ENCODE measurements at places on chromosomes 2 and 18.

DNA sequence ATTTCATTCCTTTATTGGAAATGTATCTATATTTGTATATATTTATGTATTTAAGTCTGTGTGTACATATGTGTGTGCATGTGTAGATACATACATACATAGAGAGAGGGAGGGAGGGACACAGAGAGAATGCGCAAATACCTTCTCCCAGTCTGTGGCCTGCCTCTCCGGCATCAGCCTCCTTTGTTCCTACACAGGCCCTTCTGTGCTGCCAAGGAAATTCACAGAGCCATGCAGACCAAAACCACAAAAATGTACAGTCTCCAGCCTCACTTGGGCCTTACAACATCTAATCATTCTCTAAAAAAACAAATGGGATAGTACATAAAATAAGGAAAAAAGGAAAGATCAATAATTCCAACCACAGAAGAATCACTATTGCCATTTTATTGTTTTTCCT is 8.8 kb upstream of the CRACDL start:
- DNase-seq = no peak

GRCh38 chr2:158993721-158994587 is 25.5 kb downstream of the TANC1 start:
- no peak for DNase-seq

GRCh38 chr2:181887045-181887444 is 4.5 kb upstream of the ITPRID2 start:
- no peak for DNase-seq

GRCh38 chr2:133484784-133485183 is 83.5 kb downstream of the NCKAP5 start:
- no peak for DNase-seq

DNA sequence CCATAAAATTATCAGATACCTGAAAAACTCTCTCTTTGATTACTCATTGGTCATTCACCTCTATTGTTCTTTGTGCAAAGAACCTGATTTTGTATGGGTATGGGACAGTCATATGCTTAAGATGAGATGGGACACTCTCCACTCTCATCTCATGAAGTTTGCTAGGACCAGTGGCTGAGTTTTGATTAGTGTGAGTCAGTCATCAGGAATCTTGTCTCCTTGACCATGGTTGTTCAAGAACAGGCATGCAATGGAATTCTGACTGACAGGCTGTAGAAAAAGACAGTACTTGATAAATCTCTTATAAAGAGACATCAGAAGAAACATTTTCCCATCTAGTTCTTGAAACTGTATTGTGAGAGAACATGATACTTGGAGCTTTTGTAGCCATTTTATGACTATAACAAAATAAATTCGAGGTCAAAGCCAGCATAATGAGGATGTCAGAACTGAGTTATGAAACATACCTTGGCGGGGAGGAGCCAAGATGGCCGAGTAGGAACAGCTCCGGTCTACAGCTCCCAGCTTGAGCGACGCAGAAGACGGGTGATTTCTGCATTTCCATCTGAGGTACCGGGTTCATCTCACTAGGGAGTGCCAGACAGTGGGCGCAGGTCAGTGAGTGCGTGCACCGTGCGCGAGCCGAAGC is 367.0 kb downstream of the NR4A2 start:
- no peak for DNase-seq

DNA sequence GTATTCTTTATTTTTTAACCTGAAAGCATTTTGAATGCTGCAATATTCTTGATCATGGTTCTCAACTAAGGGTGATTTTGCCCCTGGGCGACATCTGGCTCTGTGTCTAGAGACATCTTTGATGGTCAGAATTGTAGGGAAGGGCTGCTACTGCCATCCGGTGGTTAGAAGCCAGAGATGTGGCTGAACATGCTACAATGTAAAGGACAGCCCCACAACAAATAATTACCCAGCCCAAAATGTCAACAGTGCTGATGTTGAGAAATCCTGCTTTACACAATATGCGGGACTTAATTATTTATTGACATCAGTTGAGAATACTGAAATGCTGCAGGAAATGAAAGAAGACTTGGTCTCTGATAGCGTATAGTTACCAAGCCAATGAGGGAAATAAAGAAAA is 37.5 kb upstream of the SERPINB2 start:
- no peak for DNase-seq

DNA sequence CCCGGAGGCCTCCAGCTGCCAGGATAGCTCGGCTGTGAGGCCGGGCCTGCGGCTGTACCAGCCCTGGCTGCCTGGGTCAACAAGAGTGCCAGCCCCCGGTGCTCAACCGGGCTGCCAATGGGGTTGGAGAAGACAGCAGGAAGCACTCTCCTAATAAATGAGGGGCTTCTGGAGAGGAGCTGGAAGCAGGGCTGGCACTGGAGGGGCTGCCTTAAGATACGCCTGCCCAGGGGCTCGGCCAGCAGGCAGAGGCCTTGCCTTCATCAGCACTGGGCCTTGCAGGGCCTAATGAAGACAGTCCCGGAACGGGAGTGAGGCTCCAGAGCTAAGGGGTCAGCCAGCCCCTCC is 73.6 kb downstream of the TEX51 start:
- no peak for DNase-seq

DNA sequence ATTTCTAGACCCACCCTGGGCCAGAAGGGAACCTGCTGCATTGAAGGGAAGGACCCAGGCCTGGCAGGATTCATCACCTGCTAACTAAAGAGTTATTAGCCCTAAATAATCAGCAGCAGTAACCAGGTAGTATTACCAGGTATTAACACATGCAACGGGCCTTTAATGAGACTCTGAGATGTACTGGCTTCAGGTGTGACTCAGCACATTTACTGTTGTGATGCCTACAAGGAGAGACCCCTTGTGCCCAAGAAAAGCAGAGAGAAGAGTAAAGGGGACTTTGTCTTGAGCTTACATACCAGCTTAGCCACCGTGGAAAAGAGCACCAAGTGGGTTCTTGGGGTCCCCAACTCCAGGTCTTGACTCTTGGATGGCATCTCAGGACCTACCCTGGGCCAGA is 243.1 kb upstream of the SLC39A10 start:
- no peak for DNase-seq

DNA sequence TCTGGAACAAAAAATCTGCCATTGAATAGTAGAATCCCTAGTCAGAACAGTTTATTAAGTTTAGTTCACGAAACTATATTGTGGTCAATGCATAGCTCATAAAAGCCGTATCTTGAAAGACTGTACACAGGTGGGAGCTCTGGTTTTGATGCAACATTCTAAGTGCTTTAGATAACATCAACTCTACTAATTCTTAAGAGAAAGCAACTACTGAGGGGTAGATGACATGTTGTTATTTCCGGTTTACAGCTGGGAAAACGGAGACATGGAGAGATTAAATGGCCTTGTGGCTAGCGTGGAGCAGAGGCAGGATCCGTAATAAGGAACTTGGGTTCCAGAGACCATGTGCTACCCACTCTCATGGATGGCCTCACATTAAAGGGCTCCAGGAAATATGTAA is 4.2 kb upstream of the ITGA6 start:
- no peak for DNase-seq

DNA sequence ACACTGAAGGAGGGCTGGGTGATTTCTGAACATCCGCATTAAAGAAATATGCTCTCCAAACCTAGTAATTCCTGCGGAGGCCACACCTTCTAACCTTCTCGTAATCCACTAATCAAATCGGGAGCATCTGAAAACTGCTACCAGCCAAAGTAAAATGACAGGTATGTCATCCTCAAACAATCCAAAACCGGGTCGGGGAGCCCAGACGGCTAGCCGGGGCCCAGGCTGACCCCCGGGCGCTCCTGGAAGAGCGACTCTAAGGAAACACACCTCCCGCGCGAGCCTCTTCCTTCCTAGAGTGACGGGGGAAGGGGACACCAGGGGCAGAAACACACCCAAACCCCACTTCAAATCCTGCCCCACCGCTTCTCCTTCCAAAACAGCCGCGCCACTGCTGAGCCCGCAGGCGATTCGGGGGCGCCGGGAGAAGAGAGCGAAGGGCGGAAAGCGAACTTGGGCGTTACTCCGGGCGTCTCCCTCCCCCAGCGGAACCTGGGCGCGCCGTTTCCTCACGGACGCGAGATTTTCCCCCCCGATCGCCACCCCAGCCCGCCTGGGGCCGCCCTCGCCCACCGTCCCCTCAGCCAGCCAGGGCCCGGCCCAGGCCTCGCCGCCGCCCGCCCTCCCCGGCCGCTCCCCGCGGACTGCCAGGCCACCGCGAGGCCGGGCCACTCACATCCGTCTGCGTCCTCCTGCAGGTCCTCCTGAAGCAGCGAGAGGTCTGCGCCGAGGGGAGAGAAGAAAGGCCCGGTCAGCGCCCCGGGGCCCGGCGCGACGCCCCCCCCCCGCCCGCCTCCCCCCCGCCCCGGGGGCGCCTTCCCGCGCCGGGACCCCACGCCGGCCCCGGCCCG is 584 bp downstream of the PPP4R1 start:
- peak; percentile 0 for DNase-seq

GRCh38 chr18:54247511-54248175 is 21.7 kb upstream of the POLI start:
- DNase-seq = no peak

DNA sequence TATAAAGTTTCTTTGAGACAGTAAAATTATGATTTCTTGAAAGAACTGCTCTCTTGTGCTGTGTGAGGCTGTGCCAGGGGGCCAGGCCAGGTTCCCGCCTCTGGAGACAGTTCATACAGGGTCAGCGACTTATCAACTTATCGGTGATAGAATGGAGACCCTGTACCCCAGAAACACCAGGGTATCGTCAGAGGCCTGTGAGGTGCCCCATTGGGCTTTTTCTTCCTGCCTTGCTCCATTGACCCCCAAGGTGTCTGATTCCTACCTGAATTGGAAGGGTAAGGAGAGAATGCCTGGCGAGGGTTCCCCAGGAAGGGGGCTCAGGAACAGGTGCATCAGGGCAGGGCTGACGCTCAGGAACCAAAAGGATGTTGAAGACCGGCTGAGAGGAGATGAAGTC is 4.3 kb downstream of the DLX1 start:
- no peak for DNase-seq

- DNase-seq = no peak
Observed at GRCh38 chr2:106839849-106840595, 45.9 kb downstream of the ST6GAL2 start.

- DNase-seq = no peak
Observed at GRCh38 chr2:99470957-99471356, 18.9 kb downstream of the REV1 start.

GRCh38 chr2:28346587-28346986 is 46.1 kb upstream of the FOSL2 start:
- no peak for DNase-seq

- no peak for DNase-seq
Observed at GRCh38 chr18:1045658-1046057, 141.0 kb downstream of the ADCYAP1 start.

- DNase-seq = no peak
Observed at GRCh38 chr2:28709101-28709500, 42.5 kb upstream of the PPP1CB start.

DNA sequence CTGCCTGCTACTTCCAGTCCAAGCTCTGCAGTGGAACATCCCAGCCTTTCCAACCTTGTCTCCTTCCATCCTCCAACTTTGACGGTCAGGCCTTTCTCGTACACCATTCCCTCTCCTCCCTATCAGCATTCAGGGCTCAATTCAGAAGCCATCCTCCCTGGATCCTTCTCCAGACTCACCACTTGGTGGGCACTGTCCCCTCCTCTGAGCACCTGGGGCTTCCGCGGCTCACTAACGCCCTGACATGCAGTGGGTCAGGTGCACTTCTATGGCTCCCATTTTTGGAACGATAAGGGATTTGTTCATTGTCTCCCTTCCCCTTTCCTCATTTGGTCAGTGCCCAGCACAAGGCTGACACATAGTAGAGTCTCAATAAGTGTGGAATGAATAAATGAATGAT is 56.7 kb downstream of the TNS1 start:
- no peak for DNase-seq

- no peak for DNase-seq
Observed at GRCh38 chr2:187552381-187552780, 1.9 kb downstream of the TFPI start.

GRCh38 chr18:44871771-44872170 is 191.1 kb downstream of the SETBP1 start:
- no peak for DNase-seq

- no peak for DNase-seq
Observed at GRCh38 chr2:121297217-121297830, 12.3 kb upstream of the TFCP2L1 start.

- no peak for DNase-seq
Observed at GRCh38 chr2:95392730-95393455, 9.6 kb upstream of the FAHD2A start.

DNA sequence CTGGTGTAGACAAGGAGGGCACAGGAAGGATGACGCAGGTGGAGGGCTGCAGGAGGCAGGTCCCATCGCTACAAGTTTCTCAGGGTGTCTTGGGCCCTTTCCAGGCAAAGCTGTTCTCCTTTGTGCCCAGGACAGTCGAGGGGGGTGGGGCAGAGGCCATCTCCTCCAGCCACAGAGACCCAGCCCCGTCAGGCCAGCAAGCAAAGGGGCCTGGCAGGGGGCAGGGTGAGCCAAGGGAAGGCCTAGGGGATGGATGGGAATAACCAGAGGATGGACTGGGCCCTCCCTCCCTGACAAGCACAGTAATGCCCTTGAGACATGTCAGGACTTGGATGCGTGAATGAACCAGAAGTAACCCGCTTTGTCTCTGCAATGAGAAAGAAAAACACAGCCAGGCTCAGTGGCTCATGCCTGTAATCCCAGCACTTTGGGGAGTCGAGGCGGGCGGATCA is 6.3 kb downstream of the TCF23 start:
- no peak for DNase-seq

DNA sequence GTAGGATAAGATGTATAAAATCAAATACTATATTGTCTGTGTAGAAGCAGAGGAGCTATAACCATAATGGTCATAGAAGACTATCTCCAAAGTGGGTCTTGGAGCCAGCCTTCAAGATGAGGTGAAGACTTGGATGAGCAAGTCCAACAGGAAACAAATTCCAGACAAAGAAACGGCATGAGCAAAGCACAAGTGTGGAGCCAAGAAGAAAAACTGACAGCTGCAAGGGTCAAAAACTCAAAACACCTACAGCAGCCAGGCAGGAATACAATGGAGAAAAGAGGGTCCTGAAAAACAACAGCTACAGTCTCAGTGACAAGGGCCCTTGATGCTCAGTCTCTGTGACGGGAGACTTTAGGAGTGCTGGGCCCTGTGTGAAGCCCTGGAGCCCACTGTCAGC is 102.4 kb downstream of the STK39 start:
- no peak for DNase-seq

DNA sequence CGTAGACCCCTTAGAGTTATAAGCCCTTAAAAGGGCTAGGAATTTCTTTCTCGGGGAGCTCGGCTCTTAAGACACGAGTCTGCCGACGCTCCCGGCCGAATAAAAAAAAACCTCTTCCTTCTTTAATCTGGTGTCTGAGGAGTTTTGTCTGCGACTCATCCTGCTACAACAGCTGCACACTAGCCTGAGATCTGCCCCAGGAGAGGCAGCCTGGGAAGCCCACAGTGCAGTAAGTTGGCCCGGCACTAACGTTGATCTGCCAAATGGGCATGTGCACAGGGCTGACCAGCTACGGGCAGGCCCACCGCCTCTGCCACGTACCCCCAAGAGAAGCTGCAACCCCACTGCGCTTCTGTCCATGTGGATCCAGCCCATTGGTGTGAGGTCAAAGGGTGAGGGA is 8.4 kb upstream of the LIMS2 start:
- no peak for DNase-seq

GRCh38 chr2:216596236-216596979 is 36.8 kb upstream of the IGFBP2 start:
- DNase-seq = no peak

- no peak for DNase-seq
Observed at GRCh38 chr2:180646756-180647155, 333.6 kb upstream of the UBE2E3 start.

- DNase-seq = no peak
Observed at GRCh38 chr2:97745474-97746174, 32.2 kb downstream of the ZAP70 start.

Data from stimulated activated CD8-positive, alpha-beta memory T cell treated with anti-CD3 and anti-CD28 coated beads, Interleukin-4, amount 100 ng/mL, for 1 hour (primary cell).